ENCODE measurements at places on chromosomes 6 and 20.

- DNase-seq, result no peak
These were observed 144.2 kb downstream of the TTLL2 start for GRCh38 chr6:167469101-167469500.

- DNase-seq, result no peak
These were observed 57.6 kb downstream of the PSMG4 start for GRCh38 chr6:3316331-3316730.

GRCh38 chr6:105510746-105511145 lies 107.9 kb upstream of the PREP start:
- no peak for DNase-seq

DNA sequence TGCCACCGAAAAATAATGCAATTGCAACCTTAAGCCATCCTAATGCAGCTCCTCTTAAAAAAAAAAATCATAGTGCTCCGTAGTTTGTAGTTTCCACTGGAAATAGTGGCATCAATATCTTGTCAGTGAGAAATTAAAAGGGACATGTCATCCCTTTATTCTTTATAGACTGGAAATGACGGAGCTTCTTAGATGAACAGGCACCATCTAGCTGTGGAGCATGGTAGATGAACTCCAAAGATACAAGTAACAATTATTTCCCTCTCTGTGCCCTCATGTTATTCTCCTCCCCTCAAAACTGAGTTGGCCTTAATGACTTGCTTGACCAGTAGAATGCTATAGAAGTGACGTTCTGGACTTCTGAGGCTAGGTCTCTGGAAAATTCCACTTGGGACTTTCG lies 268.1 kb upstream of the SPTLC3 start:
- DNase-seq, result no peak

GRCh38 chr6:21887231-21888185 lies 294.0 kb downstream of the SOX4 start:
- DNase-seq, result peak; percentile 59

DNA sequence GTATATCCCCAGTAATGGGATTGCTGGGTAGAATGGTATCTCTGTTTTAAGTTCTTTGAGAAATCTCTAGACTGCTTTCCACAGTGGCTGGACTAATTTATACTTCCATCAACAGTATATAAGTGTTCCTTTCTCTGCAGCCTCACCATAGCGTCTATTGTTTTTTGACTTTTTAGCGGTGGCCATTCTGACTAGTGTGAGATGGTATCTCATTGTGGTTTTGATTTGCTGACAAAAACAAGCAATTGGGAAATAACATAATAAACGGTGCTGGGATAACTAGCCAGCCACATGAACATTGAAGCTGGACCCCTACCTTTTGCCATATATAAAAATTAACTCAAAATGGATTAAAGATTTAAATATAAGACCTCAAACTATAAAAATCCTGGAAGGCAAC lies 14.2 kb downstream of the OR2A4 start:
- no peak for DNase-seq

GRCh38 chr6:169959136-169960002 lies 207.9 kb downstream of the ERMARD start:
- DNase-seq, result peak; percentile 48

DNA sequence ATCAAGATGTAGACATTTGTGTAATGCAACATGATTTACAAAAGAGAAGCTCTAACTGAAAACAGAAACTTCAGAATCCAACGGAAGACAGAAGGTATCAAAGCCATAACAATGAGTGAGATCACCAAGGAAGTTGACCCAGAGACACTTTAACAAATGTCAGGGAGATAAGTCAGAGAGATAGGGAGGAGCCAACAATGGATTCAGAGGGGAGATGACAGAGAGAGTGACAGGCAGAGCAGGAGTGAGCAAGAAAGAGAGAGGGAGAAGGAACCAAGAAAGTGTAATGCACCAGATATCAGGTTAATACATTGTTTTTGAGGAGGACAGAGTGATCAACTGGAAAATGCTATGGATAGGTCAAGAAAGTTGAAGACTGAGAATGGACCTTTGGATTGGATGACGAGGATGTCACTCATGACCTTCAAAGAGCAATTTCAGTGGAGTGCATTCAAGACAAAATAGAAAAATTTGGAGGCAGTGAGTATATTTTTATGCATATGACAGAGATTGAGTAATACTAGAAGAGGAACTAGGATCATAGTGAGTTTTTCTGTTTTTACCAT lies 86.6 kb downstream of the TRDN start:
- no peak for DNase-seq

GRCh38 chr6:36414481-36414880 lies 27.0 kb upstream of the ETV7 start:
- no peak for DNase-seq

DNA sequence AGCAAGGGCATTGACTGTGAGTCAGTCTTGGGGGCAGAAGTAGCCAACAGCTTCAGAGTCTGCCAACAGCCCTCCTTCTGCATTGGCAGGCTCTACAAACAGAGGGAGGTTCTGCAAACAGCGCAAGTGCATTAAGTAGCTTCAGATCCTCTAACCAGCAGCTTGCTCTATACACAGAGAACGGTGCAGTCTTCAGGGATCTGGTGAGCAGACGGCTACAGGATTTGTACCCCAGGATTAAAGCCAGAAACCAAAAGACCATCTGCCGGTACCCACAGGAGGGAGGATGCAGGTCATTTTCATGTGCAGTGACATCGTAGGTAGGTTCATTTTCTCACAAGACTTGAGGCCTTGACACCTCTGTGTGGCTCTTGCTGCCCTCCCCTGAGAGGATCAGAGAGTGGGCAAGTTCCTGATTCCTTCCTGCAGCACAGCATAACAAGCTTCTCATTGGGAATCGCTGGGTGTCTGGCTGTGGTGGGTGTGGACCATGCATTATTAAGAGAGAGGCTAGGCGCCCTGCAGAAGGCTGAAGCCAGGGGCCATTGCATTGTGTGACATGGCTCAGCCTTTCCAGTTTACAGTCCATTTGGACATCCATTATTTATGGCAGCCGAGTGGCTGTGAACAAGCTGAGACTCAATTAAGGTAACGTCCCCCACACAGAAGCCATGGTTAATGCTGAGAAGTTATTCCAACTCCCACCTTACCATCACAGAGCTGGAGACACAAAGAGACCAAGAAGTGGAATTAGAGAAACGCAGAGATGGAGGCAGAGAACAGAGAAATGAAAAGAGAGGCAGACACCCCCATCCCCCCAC lies 250.0 kb downstream of the LRFN2 start:
- DNase-seq, result no peak

- no peak for DNase-seq
These were observed 21.6 kb downstream of the NAPB start for GRCh38 chr20:23399568-23400241.

DNA sequence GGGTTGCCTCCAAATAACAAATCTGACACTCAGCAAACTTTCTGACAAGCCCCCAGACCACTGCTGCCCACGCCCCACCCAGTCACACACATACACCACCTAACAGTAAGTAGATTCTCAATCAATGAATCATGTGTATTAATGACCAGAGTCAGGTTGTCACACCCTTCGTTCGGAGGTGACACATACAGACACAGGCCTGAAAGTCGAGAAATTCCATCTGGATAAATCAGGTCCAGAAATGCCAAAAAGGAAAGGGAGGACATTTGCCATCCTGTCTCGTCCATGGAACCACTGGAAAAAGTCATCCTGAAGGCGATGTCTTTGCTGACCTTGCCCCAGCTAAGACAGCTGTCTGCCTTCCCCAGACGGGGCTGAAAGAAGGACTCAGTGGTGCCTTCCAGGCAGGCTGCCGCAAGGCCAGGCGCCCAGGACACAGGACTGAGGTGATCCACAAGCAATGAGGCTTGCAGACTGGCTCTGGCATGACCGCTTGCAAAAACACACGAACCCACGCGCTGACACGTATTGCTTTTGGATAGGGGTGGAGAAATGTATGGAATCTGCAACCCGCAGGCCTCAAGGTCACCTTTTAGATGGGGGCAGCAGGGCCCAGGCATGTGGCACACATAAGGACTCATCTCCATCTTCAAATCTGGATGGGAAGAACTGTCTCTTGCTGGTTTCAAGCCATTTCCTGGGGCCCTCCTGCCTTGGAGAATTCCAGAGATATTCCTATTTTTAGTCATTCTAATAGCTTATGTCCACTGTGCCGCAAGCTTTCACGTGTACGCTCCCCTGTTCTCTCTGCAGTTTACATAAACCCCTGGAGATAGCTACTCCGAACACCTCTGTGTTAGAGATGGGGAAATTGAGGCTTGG lies 9.0 kb downstream of the NFATC2 start:
- no peak for DNase-seq

DNA sequence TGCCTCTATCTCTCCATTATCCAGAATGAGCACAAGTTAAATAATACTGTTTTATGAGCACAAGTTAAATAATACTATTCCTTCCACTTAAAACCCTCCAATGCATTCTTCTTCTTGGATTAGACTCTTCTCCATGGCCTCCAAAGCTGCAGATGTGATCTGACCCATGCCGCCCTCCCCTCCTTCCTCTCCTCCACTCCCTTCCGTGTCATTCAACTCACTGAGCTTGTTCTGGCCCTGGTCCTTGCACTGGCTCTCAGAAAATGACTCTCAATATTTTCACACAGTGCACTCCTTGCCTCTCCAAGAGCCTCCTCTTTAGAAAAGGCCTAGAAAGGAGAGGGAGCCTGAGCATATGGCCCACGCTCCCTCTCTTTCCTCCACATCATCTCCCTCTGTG lies 125.0 kb upstream of the CD93 start:
- no peak for DNase-seq

- no peak for DNase-seq
These were observed 741 bp downstream of the PTPN1 start for GRCh38 chr20:50510706-50511542.

DNA sequence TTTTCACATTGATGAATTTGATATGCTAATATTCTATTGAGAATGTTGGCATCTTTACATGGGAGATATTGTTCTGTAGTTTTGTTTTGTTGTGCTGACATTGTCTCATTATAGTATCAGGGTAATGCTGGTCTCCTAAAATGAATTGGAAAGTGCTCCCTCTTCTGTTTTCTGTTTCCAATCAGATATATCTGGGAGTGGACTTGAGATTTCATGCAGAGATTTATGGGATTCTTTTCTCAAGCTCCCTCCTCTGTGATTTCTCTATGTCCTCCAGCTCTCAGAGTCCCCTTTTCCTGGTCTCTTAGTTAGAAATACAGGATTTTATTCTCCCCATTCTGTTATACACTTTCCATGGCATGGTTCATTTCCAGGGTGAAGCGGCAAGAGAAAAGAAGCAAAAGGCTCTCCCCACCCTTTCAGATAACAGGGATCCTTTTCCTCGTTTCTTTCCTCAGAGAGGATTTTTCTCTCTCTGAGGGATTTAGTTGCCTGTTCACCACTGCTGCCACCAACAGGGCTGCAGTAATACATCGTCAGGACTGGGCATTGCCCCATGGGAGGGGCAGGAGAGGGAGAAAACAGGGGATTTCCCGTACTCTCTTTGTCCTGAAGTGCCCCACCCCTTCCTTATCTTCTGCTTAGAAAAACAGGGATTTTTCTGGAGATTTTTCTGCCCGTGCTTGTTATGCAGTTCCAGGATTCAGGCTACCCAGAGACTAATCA lies 59.3 kb upstream of the STMND1 start:
- no peak for DNase-seq

DNA sequence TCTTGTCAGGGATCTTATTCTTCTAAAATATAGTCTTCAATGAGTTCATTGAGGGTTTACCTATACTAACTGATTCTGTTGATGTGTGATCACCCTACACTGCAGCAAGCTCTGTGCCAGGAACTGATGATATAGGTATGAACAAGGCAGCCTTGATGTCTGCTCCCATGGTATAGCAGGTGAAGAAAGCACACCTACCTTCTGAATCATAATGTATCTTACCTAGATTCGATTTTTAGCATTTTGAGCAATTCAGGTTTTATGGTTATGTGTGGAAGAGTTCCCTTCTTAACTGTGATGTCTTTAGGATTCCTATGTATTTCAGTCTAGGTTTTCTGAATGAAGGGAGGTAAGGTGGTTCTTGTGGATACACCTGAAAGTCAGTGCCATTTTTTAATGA lies 223.0 kb downstream of the DOK5 start:
- no peak for DNase-seq

- DNase-seq, result no peak
These were observed 174.9 kb upstream of the THBS2 start for GRCh38 chr6:169428532-169428931.

- no peak for DNase-seq
These were observed 4.9 kb upstream of the PI16 start for GRCh38 chr6:36949636-36950035.

- DNase-seq, result no peak
These were observed 149.7 kb downstream of the ASCC3 start for GRCh38 chr6:100731411-100731810.

- DNase-seq, result no peak
These were observed 1.7 kb downstream of the SOD2 start for GRCh38 chr6:159691133-159691962.

DNA sequence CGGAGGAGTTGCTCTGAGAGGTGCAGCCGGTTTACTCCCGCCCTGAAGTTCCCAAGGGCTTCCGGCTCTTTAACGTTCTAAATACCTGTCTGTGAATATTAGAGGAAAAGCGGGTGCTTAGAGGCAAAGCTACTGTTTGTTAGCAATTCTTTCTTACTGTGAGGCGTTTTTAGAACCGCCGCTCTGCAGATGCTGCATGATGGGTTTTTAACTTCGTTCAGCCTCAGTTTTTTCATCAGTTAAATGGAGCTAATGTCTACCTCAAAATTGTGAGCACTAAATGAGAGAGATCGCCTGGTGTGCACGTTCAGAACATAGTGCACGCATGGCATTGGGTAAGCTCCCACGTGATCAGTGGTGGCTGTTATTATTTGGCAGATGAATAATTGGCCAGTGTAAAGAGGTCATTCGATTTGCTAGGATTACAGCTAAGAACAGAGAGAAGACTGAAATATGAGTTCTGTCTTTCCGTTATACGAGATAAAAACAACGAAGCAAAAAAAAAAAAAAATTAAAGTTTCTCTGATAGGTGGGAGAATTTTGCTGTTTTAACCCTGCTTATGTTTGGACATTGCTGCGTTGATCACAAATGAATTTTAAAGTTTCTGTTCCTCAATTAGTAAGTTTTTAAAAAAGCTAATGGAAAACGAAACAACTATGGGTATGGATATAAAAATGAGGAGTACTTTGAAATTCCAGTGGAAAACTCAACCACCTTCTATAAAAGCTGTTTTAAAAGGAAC lies 660 bp upstream of the TFB1M start:
- DNase-seq, result no peak

DNA sequence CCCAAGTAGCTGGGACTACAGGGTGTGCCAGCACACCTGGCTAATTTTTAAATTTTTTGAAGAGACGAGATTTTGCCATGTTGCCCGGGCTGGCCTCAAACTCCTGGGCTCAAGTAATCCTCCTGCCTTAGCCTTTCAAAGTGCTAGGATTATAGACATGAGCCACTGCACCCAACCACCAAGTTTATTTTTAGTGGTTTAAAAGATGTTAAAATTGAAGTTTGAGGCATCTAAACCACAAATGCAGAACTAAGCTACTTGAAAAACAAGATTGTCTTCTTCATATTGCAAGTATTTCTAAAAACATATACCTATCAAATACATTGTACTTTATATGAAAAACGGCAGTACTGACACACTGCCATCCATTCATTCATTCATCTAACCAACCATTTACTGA lies 31.6 kb downstream of the WASF1 start:
- DNase-seq, result no peak

Data from right forelimb (tissue), 1 donor.